ENCODE measurements at places on chromosomes 4 and X.

- no peak for DNase-seq
These were observed 487.7 kb upstream of the INTU start for GRCh38 chr4:127145006-127145540.

- no peak for DNase-seq
These were observed 25.6 kb upstream of the CRMP1 start for GRCh38 chr4:5918331-5918985.

DNA sequence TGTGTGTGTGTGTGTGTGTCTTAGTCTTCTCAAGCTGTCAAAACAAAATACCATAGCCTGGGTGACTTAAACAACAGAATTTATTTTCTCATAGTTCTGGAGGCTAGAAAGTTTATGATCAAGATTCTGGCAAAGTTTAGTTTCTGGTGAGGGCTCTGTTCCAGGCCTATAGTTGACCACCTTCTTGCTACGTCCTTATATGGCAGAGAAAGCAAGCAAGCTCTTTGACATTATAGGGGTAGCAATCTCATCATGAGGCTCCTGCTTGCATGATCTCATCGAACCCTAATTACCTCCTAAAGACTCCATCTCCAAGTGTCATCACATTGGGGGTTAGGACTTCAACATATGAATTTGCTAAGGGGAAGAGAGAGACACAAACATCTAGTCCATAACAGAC, 6.9 kb upstream of the AFP start:
- no peak for DNase-seq

DNA sequence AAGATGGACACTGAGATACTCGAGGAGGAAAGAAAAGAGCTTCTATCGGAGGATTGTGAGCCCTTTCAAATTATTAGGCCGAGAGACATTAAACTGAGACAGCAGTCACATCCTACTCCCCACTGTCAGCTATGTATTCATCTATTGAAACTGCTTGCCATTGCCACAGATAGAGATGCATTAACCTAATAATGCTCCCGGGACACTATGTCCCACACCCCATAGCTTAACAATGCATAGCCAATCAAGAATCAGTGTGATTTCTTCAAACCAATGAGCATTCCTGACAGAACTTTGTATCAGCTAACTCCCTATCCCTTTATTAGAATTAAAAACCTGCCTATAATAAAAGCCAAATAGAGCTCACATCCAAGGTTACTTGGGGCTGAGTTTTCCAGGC, 118.1 kb upstream of the NEIL3 start:
- DNase-seq = no peak

- DNase-seq = no peak
These were observed 72.9 kb downstream of the CLNK start for GRCh38 chr4:10611673-10612072.

DNA sequence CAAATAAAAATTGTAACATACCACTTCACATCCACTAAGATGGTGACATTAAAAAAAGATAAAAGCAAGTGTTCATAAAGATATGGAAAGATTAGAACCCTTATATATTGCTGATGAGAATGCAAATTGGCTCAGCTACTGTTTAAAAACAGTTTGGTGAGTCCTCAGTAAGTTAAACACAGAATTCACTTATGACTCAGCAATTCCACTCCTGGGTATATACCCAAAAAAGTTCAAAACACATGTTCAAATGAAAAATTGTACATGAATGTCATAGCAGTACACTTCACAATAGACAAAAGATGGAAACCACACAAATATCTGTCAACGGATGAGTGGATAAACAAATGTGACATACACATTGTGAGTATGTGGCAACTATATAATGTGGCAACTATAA, 39.0 kb downstream of the GABRA3 start:
- no peak for DNase-seq

GRCh38 chr4:26375551-26375950, 54.7 kb downstream of the RBPJ start:
- no peak for DNase-seq

GRCh38 chr4:2935762-2936743, 27.2 kb downstream of the NOP14 start:
- peak; percentile 48 for DNase-seq

DNA sequence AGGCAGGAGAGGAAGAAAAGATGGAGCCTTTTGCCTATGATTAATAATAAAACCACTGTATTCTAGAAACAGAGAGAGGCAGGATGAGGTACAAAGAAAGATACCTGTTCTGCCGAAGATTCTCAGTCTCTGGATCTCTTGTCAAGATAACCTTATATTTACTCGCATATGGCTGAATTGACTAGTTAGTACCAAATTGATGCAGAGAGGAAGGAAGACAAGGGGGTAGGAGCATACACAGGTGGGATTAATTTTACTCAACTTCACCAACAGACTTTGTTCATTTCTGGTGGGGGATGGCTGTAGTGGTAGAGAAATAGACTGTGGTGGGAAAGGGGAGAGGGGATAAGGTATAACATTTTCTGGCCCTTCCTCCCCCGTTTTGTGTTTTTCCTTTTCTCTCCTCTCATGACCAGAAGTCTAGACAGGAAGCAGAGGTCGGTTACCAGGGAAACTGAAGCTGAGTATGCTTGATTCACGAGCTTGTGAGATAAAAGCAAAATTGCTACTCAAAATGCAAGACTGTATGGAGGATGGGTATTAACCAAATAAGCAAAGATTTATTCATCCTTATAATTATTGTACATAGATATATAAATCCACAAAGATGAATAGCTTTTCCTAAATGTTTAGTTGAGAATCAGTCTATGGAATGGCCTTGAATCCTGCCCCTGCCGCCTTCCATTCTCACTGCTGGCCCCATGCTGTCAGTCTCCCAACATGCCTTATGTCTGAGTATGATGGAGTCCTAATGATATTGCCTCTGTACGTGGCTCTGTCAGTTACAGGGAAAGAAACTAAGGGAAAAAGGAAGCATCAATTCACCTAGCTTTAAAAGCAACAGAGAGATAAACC, 17.8 kb upstream of the PAGE2B start:
- DNase-seq = no peak

GRCh38 chr4:34676400-34676799, 1567.9 kb downstream of the ARAP2 start:
- no peak for DNase-seq

All from stimulated activated CD4-positive, alpha-beta T cell treated with anti-CD3 and anti-CD28 coated beads, Interleukin-1b, Interleukin-23, amount 100 ng/mL, for 1 hour (primary cell).